AG09319 (cell line): ENCODE measurements at places on chromosomes 6 and 20.

DNA sequence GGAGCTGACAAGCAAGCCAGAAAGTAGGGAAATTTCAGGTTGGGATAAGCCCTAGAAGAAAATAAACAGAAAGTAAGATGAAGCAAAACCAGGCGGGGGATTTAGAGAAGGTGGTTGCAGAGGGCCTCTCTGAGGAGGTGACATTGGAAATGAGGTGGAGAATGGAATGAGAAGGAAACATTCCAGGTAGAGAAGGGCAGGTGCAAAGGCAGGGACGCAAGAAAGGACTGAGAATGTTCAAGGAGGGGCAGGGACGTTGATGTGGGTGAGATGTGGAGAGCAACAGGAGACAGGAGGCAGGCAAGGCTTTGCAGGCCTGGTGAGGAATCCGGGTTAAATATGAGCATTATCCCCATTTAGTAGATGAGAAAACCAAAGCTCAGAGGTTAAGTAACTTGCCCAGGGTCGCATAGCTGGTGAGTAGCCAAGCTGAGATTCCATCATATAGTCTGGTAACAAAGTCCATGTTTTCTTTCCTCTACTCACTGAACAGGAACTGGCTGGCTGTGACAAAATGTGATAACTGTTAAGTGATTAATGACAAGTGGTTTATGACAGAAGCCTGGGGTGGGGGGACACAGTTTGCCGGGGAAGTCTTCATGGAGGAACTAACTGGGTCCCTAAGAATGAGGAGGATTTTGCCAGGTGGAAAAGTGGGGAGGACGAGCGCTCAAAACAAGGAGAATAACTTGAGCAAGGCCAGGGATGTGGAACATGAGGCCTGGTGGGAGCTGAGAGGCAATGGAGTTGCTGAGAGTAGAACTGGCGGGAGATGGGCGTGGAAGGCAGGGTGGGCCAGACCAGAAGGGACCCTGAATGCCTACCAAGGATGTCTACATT lies 32.6 kb downstream of the MRPL14 start:
- DNase-seq, result no peak

DNA sequence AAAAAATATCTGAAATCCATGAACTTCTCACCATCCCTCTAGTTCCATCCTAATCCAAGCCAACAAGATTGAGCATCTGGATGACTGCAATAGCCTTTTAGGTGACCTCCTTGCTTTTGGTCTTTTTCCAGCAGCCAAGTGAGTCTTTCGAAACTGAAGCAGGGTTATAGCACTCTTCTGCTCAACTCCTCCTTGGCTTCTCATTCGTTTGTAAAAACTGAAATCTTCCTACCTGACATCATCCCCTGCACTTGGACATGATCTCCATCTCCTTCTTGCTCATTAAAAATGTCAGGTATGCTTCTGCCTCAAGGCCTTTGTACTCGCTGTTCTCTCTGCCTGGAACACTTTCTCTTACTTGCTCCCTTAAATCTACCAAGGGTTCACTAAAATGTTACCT lies 46.0 kb downstream of the STX7 start:
- DNase-seq, result no peak

DNA sequence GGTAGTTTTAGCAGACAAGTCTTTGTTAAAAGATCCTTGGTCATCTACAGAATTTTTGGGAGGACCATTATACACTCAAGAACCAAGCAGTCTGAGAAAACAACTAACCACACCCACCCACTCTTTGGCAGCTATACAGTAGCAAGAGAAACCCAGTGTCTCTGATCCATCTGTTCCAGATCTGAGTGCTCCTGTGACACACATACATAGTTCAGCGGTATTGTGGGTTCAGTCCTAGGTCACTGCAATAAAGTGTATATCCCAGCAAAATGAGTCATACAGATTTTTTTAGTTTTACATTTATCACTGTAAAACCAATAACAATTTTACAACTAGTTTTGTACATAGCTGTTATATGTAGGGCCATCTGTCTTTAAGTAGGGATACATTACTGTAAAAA lies 47.4 kb upstream of the PAK5 start:
- DNase-seq, result no peak

- no peak for DNase-seq
Measured at GRCh38 chr20:44109951-44110361, 77.0 kb downstream of the JPH2 start.
